Subcutaneous adipose tissue (tissue), 4 donors: ENCODE measurements at places on chromosomes 4 and X. TPM values are rescaled to one million over a fixed set of nuclear protein-coding genes. Genes with fewer than 3 reads are reported as not detected.

FAT4 gene
- 20.2 TPM for total RNA-seq

ESX1 gene
- not detected for total RNA-seq

HSFX4 gene
- total RNA-seq, result not detected

SRPK3 gene
- total RNA-seq, result 1.2 TPM

MAGEB17 gene
- 0.94 TPM for total RNA-seq

CXorf65 gene
- not detected for total RNA-seq

NAP1L2 gene
- not detected for total RNA-seq

MTMR8 gene
- 0.88 TPM for total RNA-seq

NHS gene
- 7.3 TPM for total RNA-seq

MAB21L2 gene
- not detected for total RNA-seq

H2BW2 gene
- total RNA-seq, result not detected

AKAP14 gene
- not detected for total RNA-seq

RNF175 gene
- total RNA-seq, result not detected

SRPX2 gene
- total RNA-seq, result 128 TPM

ZCCHC18 gene
- not detected for total RNA-seq

CDX4 gene
- total RNA-seq, result not detected

CITED1 gene
- total RNA-seq, result not detected

NEIL3 gene
- total RNA-seq, result not detected

ADGRG4 gene
- total RNA-seq, result 0.17 TPM

FGFBP1 gene
- not detected for total RNA-seq

ANOS1 gene
- 11.9 TPM for total RNA-seq

GLUD2 gene
- 7.0 TPM for total RNA-seq

FANCB gene
- total RNA-seq, result 3.3 TPM

ACOX3 gene
- total RNA-seq, result 33.7 TPM

RASGEF1B gene
- 80.1 TPM for total RNA-seq

RAB39B gene
- 0.51 TPM for total RNA-seq

EFHC2 gene
- total RNA-seq, result 0.88 TPM

SORBS2 gene
- total RNA-seq, result 59.0 TPM

SCRG1 gene
- not detected for total RNA-seq

IL1RAPL2 gene
- total RNA-seq, result 0.17 TPM
